ENCODE measurements at places on chromosomes 1 and 21.

DNA sequence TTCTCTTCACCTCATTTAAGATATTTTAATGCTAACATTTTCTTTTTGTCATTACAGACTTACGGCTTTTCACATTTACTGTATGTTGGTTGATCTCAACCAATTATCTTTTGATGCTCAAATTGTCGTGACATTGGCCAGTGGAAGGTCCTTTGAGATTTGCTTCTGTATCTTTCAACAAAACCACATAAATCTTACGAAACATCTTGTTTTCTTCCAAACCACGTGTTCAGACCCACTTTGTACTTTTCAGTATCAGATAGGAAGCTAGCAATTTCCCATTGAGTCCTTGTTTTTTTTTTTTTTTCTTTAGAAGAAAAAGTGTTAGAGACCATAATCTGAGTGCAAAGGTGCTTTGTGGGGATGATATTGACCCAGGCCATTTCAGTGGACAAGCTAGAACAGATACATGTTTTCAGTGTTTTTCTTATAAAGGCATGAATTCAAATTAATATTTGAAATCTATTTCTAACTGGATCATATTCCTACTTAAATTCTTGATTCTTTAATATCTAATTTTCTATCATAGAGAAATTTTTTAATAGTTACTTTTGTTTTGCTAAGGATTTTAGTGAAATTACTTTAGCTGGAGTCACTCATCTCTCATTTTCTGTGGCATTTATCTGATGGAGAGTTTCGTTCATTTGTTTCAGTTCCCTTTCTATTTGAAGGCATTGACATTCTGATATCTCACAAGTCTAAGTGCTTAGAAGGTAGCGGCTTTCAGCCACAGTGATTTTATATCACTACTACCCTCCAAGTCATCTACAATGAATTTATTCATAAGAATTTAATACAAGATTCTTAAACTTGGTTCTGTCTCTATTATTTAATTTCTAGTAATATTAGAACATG is 26.7 kb downstream of the ATG4C start:
- DNase-seq: no peak

- no peak for DNase-seq
These were observed 342.0 kb downstream of the VAV3 start for GRCh38 chr1:107622966-107623365.

DNA sequence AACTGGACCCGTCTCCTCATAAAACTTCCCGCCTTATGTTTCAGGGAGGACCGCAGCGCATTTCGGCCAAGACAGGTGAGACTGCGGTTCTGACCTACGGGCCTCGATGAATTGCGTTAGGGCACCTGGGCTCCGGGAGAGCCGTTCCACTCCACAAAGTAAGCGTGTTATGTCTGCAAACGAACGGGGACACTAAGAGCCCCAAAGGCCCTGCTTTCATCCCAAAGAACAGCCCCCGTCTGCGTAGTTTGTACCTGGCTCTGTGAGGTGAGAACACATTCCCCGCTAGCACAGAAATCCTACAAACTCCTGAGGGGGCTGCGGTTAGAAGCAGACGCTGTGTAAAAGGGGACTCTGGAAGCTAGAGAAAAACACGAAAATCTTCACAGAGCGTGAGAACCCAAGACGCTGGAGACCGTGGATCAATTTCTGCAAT is 41.6 kb upstream of the PPIAL4F start:
- DNase-seq: no peak

GRCh38 chr1:152110860-152111514 is 4.3 kb downstream of the TCHH start:
- DNase-seq: peak; percentile 68

GRCh38 chr1:25785333-25786067 is 14.5 kb upstream of the SELENON start:
- DNase-seq: no peak

DNA sequence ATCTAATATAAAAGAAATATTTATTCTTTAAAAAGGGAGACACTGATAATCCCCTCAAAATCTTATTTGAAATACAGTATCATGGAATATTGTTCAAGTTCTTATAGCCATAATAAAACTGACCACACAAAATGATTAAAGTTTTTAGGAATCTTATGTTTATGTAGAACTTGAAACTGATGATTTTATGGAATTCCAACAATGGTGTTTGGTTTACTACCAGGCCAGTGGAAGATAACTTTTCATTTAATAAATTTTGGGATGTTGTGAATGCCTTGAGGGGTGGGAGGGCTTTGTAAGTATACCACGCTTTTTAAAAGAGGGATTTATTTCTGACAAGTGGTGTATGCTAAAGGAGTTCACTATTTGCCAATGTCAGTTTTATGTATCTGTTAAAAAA is 87.7 kb downstream of the RAB3GAP2 start:
- DNase-seq: no peak

- no peak for DNase-seq
These were observed 193.1 kb downstream of the RYR2 start for GRCh38 chr1:237235091-237235490.

DNA sequence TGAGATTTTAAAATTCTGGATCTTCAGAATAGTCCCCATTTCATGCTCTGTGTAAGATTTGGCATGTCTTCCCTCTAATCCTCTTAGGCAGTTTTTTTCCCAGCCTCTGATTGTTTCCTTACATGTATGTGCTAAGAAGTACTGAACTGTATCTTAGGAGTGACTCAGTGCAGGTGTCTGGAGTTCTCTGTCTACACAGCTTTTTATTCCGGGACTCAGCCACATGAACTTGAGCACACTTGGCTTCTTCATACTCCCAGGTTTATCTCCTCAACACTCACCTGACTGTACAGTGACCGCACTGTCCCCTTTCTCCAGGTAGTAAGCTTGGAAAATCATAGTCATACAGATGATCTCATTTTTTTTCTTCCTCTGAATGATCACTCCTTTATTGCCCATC is 50.7 kb downstream of the SYT14 start:
- DNase-seq: peak; percentile 17

- DNase-seq: no peak
These were observed 9.6 kb downstream of the RAB42 start for GRCh38 chr1:28601696-28602095.

DNA sequence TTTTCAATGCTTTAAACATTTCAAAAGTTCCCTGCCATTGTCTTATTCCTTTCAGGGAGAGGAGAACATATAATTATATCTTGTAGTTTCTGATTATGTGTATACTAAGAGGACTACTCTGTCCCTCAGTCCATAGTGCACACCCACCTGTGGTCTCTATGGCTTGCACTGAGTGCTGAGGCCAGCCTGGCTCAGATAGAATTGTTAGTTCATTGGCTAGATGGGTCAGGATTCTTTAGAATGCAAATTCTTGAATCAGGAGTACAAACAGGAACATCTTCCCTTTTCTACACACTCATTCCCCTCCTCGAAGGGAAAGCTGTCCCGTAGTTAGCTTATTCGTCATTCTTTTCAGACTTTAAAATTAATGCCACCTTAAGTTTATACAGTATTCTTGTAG is 8.2 kb downstream of the BACH1 start:
- DNase-seq: no peak

DNA sequence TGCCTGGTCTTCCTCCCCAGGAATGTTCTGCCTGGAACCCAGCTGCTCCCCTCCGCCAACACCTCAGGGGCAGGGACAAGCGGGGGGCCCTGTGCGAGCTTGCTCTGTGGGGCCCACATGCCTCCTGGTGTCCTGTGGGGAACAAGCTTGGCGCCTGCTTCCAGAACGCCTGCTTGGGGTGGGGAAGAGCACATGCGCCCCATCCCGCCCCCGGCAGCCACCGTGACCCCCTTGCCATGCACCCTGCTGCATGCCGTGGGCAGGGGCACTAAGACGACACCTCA is 57.4 kb downstream of the MEGF6 start:
- no peak for DNase-seq

DNA sequence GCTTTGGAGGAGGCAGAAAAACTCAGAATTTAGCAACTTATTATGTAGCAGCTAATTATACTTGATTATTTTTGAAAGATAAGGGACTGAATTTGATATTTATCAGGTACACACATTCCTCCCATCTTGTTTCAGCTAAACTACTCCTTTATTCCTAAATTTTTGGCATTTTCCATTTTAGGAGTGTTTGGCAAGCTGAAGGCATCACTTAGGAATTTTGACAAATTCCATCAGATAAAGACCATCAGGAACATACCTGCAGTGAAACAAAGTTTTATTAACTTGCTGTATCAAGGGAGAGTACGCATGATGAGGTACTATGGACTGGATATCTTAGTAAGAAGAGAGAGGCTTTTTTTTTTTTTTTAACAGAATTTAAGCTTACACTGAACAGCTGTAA is 1092.2 kb downstream of the PLA2G4A start:
- no peak for DNase-seq

GRCh38 chr1:30675761-30676160 is 47.6 kb downstream of the MATN1 start:
- no peak for DNase-seq

DNA sequence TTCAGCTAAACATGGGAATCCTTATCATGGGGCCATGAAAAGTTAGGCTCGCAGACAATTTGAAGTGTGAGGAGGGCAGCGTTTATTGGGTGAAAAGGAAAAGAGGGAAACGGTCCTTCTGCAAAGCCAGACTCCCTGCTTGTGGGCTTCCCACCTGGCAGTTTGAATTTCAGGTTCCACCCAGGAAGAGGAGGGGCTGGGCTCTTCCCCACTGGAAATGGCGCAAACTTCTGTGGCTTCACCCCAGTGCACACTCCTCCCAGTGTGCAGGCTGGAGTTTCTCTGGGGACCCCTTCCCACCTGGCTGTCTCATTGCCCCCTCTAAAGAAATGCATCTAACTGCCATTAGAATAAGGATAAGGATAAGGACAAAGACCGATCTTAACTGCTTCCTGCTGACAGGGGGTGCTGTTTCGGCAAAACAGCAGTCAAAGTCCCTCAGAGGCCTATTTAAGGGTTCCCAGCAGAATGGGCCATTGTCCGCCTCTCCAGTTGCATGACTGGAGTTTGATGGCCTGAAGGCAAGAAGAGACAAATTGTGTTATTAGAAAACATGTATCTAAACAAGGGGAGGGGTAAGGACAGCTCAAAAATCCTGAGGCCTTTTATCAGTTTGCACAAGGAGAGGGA is 20.4 kb downstream of the AIM2 start:
- DNase-seq: no peak

DNA sequence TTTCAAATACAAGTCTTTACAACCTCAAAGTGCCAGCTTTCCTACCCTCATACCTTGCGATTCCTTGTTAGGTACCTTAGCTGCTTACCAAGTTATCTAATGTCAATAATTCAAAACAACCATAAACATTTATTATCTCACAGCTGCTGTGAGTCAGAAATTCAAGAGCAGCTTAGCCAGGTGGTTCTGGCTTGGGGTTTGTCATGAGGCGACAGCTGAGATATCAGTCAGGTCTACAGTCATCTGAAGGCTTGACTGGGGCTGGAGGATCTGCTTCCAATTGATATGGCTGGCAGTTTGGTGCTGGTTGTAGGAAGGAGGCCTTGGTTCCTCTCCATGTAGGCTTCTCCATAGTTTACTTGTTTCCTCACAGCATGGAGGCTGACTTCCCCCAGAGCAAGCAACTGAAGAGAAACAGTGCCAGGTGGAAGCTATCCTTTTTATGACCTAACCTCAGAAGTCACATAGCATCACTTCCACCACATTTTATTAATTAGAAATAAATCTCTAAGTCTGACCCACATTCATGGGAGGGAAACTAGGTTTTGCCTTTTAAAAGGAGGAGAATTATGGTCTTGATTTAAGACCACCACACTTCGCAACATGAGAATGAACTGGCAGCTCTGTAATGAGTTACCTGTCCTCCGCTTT is 103.3 kb upstream of the FGGY start:
- DNase-seq: no peak

- no peak for DNase-seq
These were observed 232.8 kb upstream of the PTBP2 start for GRCh38 chr1:96488777-96489176.

DNA sequence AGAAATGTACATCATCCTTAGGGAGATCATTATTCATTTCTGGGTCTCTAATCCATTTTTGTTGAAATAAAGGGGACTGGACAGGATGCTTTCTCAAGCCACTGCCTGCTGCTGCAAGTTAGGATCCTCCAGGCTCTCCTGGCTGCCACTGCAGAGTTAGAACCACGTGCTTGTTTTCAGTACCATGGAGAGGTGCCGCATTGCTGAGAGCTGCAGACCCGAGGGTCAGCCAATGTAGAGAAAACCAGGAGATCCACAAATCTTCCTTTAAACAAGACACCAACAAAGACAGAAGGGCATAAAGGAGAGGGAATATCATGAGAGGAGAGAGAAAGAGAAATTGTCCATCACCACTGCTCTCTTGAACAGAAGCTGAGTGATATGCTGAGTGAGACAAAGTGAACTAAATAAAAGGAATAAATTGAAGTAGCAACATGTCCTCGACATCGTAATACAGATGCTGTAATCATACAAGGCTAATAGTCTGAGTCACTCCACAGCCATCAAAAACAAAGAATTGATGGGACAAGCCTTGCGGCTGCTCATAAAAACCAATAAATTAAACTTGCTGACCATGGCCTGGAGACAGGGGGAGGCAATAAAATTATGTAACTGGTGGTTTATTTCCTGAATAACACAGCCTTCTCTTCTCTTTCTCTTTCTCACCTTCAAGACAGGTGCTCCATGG is 255.7 kb downstream of the OMA1 start:
- DNase-seq: no peak
